Omental fat pad (tissue), 4 donors: ENCODE measurements at places on chromosomes 3 and 15. TPM values are rescaled to one million over a fixed set of nuclear protein-coding genes. Genes with fewer than 3 reads are reported as not detected.
A peak's percentile ranks its signal among the peaks of the same experiment; 100 is the strongest.

- no peak for DNase-seq
Measured at GRCh38 chr3:36911990-36912804, 32.7 kb downstream of the TRANK1 start.

DNA sequence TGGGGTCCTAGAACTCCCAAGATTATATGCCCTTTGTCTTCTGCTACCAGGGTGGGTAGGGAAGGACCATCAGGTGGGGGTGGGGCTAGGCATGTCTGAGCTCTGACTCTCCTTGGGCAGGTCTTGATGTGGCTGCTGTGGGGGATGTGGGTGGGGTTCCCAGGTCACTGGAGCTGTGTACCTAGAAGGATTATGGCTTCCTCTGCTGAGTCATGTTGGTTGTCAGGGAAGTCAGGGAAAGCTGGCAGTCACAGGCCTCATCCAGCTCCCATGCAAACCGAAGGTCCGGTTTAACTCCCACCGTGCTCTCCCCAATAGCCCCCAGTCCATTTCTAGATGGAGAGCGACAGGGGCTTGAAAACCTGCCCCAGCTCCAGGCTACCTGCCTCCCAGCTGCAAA, 35.2 kb downstream of the EID1 start:
- DNase-seq: no peak

- no peak for DNase-seq
Measured at GRCh38 chr3:179565496-179565895, 2.8 kb downstream of the ACTL6A start.

DNA sequence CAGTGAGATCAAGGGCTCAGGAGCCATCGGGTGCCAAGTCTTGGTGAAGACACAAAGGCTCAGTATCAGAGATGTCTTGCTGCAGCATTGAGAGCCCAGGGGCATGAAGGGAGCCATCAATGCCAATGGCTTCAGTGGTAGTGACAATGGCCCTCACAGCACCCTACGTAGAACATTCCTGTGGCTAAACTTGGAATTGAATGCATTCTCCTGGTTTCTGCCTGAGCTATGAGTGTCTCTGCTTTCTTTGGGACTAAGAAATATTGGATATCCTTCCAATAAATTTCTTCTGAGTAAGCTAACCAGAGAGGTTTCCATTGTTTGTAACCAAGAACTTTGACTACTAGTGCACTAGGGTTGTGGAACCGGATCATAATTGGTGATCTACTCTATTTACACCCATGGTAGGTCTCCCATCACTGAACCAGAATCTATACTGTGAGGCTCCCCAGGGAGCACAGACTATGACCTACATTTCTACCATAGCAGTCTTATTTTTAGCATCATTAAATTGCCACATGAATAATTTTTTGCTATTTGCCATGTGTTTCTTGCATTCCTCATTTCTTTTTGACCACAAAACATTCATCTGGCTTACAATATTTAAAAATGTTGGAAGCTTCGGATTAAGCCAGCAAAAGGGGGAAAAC, 31.6 kb upstream of the PDZRN3 start:
- no peak for DNase-seq

DNA sequence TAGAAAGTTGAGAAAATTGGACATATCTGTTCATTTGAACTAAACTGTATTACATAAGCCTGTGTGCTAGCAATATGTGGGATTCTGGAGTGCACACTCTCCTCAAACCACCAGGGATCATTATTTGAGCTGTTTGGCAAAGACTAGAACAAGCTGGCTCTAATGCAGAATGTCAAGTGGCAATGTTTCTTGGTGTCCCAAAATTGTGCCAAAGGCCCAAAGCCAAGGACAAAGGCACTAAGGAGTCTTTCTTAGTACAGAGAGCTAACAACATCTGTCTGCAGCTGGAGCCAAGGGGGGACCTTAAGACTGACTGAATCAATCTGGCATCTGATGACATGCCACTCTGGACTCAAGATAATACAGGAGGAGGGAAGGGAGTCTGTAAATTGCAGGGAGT, 76.7 kb upstream of the STRIT1 start:
- DNase-seq: no peak

DNA sequence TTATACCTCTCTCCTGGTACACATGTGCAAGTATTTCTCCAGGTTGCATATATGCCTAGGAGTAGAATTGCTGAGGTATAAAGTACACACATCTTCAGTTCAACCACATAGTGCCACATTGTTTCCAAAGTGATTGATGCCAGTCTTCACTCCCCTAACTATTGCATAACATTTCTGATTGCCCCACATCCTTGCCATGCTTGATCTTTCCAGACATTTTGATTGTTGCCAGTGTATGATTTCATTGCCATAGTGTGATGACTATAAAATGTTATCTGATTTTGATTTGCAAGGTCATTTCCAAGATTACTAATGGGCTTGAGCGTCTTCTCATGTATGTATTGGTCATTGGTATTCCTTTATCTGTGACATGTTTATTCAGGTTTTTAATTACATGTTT, 61.1 kb upstream of the MLF1 start:
- no peak for DNase-seq

GRCh38 chr15:35624881-35625280, 78.9 kb upstream of the DPH6 start:
- peak; percentile 36 for DNase-seq

DNA sequence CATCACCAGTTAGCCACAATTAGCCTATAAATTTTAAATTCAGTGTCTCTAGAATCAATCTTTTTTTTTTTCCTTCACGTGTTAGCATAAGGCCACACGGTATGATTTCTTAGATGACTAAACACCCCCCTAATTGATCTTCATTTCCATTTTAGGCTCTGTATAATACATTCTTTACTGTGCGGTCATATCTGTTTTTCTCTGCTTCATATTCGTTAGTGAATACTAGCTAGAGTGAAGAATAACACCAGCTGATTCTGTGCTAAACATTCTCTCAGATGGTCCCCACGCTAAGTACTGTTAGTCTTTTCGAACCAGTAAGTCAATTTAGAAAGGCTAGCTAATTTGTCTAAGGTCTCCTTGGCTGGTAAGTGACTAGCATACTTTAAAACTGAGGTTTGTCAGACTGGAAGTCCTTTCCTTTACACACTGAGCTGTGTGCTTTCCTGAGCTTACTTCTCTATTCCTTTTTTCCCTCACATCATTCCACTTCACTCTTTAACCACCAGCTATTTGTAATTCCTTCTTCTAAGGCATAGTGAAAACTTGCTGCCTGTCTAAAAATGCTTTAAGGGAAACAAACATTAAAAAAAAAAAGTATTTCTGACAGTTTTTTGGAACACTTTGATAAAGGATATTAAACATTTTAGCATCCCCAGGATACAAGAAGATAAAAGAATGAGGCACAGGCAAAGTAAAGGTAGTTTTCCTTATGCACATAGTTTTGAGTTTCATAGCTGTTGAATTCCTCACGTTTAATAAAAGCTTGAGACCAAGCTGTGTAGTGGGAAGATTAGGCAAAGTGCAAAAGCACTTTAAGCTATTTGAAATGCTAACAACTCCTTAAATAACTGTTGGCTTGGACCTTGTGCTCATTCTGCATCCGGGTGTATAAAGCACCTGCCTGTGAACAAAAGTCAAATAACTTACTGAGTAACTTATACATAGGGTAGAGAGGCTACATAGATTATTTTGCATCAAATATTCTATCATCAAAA, 17.1 kb downstream of the ZFAND6 start:
- no peak for DNase-seq

DNA sequence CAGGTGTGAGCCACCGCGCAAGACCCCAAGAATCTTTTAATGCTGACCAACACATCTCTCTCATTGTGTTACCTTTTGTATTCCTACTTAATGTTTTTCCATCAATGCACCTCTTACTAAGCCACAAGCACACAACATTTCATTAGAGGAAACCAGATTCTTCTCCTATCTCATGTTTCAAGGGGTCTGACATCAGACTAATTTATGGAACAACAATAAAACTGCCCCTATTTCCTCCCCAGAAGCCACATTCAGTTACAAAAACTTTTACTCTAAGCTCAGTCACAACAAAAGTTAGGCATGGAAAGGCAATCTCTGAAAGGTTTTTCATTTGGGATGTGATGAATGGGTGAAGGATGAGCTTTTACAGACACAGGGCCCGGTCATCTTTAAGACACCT, 251.8 kb downstream of the MAGI1 start:
- DNase-seq: no peak

DNA sequence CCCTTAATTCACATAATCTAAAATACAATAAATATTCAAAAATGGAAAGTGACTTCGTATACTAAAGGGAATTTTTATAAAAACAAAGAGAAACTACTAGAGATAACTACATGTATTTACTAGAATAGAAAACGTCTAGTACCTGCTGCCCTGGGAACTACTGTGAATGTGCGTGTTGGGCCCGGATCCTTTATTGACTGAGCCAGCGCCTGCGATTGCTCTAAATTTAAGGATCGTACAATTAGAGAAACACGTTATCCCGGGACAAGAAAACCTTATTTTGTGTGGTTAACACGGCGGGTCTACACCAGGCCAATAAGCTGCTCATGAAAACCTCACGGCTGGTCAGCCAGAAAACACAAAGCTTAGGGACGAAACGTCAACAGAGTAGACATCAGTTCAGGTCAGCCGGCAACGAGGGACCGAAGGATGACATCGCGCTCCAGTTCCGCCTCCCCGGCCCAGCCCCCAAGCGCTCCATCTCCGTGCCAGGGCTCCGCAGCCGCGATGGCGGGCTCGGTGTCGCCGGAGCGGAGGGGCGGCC, 555 bp downstream of the TM2D3 start:
- no peak for DNase-seq

- no peak for DNase-seq
Measured at GRCh38 chr3:114418724-114419543, 125.1 kb downstream of the TIGIT start.

Gene TMEM62
- 20.8 TPM for total RNA-seq

Gene SMCO1
- total RNA-seq: not detected

Gene C3orf49
- not detected for total RNA-seq

Gene SGO1
- total RNA-seq: not detected

Gene MYL3
- 4.4 TPM for total RNA-seq

Gene AADACL2
- not detected for total RNA-seq

Gene GNAT1
- total RNA-seq: not detected

Gene VGLL3
- total RNA-seq: 36.9 TPM

Gene DMXL2
- total RNA-seq: 47.8 TPM

Gene GASK1A
- total RNA-seq: 14.6 TPM

Gene KNG1
- total RNA-seq: not detected

Gene HTR3E
- total RNA-seq: not detected

Gene ATP13A4
- total RNA-seq: not detected

Gene TLR9
- 0.19 TPM for total RNA-seq
